ENCODE measurements at places on chromosomes 6 and 20.

DNA sequence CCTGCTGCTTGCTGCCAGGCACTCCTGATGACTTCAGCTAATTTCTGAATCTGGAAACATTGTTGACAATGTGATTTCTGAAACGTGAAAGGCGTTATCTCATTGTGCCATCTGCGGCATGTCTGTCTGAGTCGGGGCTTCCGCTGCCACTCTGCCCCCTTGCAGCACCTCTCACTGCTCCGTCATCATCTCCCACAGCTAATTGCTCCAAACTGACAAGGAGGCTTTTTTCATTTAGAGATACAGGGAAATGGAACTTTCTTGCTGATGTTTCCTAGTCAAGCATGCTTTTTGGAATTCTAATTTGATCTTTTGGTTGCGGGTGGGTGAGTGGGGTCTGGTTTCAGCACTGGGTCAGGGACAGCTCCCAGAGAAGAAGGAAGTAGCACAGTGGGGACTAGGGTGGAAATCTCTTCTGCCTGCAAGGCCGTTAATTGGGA is 233.5 kb downstream of the DHX35 start:
- DNase-seq, result no peak

DNA sequence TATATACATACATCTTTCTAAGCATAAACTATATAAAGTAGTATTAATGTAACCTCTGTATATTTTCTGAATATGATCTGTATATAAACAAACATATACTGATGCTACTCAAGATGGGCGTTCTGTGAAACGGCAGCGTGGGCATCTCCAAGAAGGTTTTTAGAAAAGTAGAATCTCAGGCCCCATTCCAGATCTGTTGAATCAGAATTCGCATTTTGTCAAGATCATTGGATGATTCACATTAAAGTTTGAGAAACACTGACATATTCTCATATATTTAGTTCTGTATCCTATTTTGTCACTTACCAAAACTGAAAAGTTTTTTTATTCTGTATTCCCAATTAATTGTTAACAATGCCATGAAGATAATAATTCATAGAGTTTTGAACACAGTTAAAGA is 5.5 kb downstream of the C6orf141 start:
- DNase-seq, result no peak

GRCh38 chr6:74439123-74439811 is 743.3 kb downstream of the CD109 start:
- DNase-seq, result no peak

DNA sequence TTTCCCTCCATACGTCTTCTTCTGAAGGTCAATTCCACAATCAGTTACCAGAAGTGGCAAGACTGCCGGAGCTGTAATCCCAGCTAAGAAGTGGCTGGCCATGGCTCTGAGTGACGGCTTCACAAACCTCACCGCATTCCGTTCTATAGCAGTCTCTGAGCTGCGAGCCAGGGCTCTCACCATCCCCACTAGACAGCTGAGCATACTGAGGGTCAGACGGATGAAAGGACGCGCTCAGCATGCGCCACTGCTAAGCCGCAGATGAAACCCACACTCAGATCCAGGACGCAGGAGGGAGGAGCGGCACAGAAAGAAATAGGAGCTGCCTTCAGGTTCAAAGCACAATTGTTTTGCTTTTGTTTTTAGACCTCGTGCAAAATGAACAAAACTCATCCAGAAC is 97.9 kb downstream of the ANKRD60 start:
- DNase-seq, result no peak

GRCh38 chr6:129631070-129631469 is 78.9 kb downstream of the ARHGAP18 start:
- DNase-seq, result no peak

GRCh38 chr6:108559884-108560462 is 744 bp upstream of the FOXO3 start:
- DNase-seq, result no peak

- no peak for DNase-seq
These were observed 689.7 kb downstream of the EPM2A start for GRCh38 chr6:145045582-145045981.

GRCh38 chr6:29982097-29982496 is 39.8 kb downstream of the HLA-A start:
- no peak for DNase-seq

GRCh38 chr20:61998343-61999121 is 67.1 kb downstream of the TAF4 start:
- no peak for DNase-seq

DNA sequence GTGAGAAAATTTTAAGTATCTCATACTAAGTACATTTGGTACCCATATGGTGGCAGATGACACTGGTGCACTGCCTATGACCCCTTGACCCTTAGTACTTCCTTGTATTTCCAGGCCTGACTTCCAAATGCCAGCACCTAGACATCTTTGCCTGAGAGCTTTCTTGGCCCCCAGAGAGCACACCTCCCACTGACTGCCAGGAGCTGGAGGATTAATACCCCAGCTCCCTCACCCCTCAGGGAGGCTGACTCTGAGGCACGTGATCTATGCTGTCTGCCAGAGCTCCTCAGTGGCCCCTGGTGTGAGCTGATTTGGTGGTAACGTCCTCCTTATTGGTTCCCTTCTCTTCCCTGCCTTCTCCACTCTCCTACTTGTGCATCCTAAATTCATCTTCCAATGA is 38.0 kb downstream of the BFSP1 start:
- DNase-seq, result no peak

GRCh38 chr20:4465855-4466545 is 255.7 kb upstream of the PRND start:
- no peak for DNase-seq

DNA sequence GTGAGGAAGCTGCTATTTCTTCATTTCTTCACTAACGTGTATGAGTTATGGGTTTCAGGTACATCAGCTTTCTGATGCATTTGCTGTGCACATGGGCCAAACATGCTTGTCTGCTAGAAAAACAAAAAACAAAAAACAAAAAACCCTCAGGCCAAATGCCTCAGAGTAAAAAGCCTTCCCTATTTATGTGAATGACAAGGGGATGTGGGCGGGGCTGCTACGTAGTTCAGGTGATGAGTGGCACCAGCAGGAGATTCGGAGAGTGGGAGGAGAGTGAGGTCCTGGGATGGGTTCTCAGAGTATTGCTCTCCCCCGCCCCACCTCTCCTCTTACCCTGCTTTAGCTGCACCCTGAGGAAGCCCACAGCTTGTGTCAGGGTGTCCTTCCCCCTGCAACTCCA is 596.8 kb upstream of the JAG1 start:
- DNase-seq, result no peak

DNA sequence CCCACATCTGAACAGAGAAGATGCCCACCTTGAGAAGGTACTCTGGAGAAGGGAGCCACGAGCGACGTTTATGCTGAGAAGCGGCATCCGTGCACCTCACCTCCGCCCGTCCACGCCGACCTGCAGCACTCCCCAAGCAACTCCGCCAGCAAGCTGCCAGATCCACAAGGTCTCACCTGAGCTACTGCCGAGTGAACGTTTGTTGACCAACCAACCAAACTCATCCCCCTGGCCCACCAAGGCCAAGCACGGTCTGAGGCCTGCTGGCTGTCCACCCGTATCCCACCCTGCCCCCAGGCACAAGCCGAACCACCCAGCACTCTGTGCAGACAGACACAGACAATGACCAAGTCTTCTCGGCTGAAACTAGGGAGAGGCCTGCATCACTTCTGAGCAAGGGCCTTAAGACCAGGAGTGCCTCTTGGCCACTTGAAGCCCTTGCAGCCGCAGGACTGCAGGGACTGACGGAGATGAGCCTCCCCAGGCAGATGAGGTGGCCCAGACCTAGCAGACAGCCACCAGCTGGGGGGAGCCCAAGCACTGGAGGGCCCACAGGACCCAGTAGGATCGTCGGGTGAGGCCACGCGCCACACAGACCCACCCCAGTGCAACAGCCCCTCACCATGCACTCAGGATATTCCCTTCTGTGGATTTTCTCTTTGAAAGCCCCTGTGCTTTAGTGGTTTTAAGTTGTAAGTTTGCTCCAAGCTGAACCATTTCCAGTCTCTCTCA is 12.1 kb downstream of the TAF4 start:
- no peak for DNase-seq

GRCh38 chr6:168157272-168158212 is 78.5 kb upstream of the FRMD1 start:
- DNase-seq, result no peak

DNA sequence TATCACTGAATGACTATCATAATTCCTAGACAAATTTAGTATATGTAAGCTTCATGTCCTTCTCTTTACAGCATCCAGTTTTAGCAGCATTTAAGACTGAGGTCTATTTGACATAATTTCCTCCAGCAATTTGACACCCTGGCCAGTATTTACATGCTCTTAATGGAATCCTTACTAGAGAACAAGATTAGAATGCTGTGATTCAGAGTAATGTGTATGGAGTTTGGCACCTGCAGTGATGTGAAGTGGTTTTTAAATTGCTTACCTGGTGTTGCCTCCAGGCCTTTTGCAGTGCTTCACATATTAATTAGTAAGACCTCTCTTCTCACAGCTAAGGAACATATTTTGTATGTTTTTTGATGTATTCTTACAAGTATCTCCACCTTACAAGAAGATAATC is 9.8 kb downstream of the NKX2-4 start:
- no peak for DNase-seq

DNA sequence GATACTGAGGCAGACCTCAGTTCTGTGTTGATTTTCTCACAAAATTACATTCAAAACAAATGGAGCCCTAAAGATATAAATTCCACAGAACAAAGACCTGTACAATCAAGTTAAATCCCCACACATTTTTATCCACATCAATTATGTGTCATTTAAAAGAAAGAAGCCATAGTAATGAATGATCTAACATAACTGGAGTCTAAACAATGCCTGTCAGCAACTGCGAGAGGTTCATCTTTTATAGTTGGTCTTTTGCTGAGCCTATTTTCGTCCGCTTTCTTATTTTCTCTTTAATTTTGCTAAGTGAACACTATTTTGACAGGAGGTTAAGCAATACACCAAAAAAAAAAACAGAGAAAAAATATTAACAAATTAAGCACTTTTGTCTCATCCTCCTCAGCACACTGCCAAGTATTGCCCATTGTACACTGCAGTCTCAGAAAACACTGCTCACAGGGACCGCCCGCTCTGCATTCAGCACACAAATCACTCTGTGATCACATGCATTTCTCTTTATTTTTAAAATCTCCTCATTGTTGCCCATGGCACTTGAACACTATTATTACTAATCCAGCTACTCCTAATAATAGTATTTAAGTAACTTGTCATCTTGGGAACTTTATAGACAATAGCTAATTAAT is 140.8 kb downstream of the BTBD9 start:
- peak; percentile 48 for DNase-seq

- no peak for DNase-seq
These were observed 26.0 kb downstream of the TOMM6 start for GRCh38 chr6:41813469-41813868.

GRCh38 chr6:85004361-85004995 is 240.1 kb upstream of the TBX18 start:
- DNase-seq, result no peak

GRCh38 chr6:116386581-116387299 is 16.0 kb downstream of the DSE start:
- DNase-seq, result no peak

DNA sequence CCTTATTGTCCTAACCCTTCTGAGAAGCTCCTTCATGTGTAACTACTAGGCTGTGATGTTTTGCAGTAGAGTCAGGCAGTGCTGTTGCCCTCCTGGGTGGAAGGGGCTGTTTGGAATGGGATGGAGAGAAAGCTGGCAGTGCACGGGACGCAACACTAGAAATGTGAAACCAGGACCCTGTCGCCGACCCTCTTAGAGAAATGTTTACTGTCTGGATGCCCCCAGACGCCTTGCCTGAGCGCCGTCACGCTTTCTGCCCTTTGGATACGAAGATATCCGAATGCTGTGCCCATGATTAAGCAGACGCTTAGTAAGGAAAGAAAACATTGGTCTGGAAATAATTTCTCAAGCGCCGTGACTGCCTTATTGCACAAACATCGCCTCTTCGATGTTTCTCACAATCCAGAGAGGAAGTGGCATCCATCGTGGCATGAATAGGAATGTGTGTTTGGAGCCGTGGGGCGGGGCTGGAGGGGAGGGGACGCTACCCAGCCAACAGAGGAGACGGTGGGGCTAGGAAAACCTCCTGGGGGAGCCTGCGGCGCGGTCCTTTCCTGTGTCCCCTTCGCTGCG is 661 bp upstream of the PPP1R14C start:
- peak; percentile 43 for DNase-seq

GRCh38 chr20:33387177-33387576 is 14.1 kb downstream of the CDK5RAP1 start:
- no peak for DNase-seq

- DNase-seq, result no peak
These were observed 7.7 kb upstream of the TMEM181 start for GRCh38 chr6:158552055-158552795.

- DNase-seq, result no peak
These were observed 158.7 kb downstream of the UBE3D start for GRCh38 chr6:82906951-82907350.

DNA sequence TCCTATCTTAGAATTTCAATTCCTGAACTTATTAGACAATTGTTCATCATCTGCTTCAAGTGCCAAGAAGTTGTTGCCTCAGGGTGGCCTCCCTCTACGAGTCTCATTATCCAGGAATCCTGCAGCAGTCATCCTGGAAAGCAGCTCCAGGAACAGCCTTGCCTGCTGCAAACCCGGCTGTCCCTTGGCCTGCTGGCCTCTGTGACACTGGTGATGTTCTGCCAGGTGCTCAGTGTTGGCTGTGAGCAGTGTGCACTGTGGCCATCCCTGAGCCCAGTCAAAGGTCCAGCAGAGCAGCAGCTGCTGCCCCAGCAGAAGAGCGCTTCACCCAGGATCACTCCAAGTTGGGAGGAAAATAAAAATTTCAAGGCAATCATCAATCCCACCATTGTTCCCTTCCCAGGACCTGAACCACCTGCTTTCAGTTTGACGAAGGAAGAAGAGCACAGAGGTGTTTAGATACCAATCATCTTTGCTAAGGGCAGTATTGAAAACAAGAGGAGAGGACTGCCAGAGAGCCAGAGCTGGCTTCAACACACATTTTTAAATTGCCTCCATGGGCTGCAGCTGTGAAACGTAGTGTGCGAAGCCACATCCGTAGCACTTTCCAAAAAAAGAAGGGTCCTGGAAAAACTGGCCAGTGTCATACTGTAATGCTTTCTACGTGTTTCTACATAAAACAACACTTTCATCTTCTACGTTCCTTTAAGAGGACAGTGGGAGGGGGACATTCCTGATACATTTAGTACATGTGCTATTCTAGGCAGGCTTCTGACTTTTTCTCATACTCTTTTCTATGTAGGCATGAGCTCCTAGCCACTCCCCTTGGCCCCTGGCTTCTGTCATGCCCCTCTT is 7.2 kb upstream of the FAM50B start:
- no peak for DNase-seq

DNA sequence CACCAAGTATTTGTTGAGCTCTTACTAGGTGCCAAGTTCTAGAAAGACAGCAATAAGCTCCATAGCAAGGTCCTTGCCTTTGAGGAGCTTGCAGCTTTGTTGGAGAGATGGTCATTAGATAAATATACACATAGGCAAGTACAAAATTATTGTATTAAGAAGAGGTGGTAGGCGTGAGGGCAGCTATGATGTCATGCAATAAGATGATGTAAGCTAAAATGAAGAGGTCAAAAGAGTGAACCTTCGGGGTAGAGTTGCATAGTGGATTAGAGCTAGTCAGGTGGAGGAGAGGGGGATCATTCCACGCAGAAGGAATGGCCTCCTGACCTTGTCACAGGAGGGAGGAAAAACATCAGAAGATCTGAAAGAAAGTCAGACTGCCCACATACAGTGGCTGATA is 141.9 kb upstream of the PCSK2 start:
- no peak for DNase-seq
